ENCODE measurements at places on chromosomes 12 and 14. TPM values are rescaled to one million over a fixed set of nuclear protein-coding genes. Genes with fewer than 3 reads are reported as not detected.
A peak's percentile ranks its signal among the peaks of the same experiment; 100 is the strongest.

GRCh38 chr12:111748151-111748672 is 18.5 kb upstream of the ALDH2 start:
- peaks cover 9% of the 10 kb centered on the region for H3K4me1 ChIP-seq
- no peak for DNase-seq
- no peaks in the 10 kb centered on the region for H3K36me3 ChIP-seq
- H3K4me3 ChIP-seq, result no peak overlapping the region
- peak overlapping the region; percentile 65 for H3K27ac ChIP-seq
- H3K27me3 ChIP-seq, result no peaks in the 10 kb centered on the region

DNA sequence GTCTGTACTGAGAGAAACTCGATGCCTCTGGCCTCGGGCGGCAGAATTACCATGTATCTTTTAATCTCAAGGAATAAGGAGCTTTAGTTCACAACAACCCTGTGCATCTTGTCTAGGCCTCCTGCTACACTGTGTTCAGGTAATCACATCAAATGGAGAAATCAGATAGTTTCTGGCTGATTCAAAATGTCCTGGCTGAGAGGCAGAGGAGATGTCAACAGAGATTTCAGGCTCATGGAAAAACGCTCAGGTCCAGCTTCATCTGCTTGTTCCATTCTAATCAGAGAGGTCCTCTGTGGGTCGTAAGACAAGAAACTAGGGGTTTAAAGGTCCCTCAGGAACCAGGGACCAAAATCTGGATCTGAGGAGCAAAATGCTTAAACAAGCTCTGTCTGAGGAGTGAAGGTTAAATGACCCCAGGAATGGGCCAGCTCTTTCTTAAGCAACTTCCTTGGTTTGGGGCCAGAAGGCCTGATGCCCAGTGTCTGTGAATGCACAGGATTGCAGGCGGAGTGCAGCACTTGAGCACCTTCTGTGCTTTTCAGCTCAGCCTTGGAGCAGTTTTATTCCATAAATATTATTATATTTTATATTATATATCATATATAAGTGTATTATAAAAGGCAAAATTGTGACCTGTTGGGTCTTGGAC is 170.2 kb upstream of the PRICKLE1 start:
- no peak overlapping the region for H3K27ac ChIP-seq
- no peaks in the 10 kb centered on the region for H3K27me3 ChIP-seq
- H3K4me3 ChIP-seq, result no peak overlapping the region
- peaks cover 17% of the 10 kb centered on the region for H3K4me1 ChIP-seq

GRCh38 chr12:116528498-116528897 is 30.7 kb upstream of the MAP1LC3B2 start:
- DNase-seq, result no peak
- no peaks in the 10 kb centered on the region for H3K27me3 ChIP-seq
- no peak overlapping the region for H3K4me3 ChIP-seq

- no peaks in the 10 kb centered on the region for H3K27me3 ChIP-seq
- no peak overlapping the region for H3K27ac ChIP-seq
- H3K4me1 ChIP-seq, result peaks cover 22% of the 10 kb centered on the region
- no peak overlapping the region for H3K4me3 ChIP-seq
Observed at GRCh38 chr14:24304019-24304387, 3.8 kb downstream of the CIDEB start.

DNA sequence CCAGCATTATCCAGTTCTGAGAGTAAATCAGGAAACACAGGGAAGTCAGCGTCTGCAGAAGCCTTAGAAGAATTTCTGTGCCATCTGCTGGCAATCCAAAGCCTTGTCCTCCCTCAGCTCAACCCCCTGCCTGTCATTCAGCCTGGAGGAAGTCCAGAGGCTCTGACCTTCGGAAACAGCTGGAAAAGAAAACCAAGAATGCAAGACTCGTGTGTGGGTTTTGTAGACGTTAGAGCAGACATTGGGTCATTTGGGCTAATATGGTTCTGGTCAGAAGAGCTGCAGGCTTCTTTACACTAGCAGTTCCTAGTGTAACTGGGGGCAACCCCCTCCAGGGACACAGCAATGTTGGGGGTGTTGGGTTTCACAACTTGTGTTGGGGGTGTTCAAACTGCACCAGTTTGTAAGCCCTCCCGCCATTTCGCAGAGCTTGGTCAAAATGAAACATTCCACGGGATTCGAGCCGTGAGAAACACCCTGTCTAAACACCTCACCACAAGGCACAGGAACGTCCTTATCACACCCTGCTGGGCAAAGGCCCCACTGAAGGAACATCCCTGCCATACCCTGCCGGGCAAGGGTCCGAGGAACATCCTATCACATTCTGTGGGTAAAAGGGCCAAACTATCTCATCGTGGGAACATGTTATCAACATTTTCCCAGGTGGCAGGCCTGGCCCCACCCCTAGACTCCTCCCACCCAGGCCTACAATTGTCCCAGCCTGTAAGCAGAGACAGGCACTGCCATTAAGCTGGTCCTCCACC is 21.0 kb upstream of the SERPINA4 start:
- H3K36me3 ChIP-seq, result no peaks in the 10 kb centered on the region
- H3K4me1 ChIP-seq, result no peaks in the 10 kb centered on the region
- no peak overlapping the region for H3K27ac ChIP-seq
- peaks cover 9% of the 10 kb centered on the region for H3K27me3 ChIP-seq

DNA sequence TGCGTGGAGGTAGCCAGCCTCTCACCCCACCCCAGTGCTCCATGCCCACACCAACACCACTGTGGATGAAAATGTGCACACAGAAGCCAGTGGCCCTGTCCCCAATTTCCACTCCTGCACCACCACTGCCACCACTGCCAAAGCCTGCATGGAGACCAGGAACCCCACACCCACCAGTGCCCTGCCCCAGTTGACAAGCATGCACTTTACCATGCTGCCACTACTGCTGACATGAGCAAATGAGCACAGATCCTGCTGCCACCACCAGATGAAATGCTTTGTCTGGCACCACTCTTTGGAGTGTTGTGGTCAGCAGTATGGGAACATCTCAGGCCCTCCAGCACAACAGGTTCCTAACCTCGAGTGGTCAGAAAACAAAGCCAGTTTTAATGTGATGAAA is 104.1 kb downstream of the ATXN7L3B start:
- no peak overlapping the region for H3K27ac ChIP-seq
- H3K27me3 ChIP-seq, result no peaks in the 10 kb centered on the region
- H3K36me3 ChIP-seq, result no peaks in the 10 kb centered on the region
- no peak for DNase-seq

DNA sequence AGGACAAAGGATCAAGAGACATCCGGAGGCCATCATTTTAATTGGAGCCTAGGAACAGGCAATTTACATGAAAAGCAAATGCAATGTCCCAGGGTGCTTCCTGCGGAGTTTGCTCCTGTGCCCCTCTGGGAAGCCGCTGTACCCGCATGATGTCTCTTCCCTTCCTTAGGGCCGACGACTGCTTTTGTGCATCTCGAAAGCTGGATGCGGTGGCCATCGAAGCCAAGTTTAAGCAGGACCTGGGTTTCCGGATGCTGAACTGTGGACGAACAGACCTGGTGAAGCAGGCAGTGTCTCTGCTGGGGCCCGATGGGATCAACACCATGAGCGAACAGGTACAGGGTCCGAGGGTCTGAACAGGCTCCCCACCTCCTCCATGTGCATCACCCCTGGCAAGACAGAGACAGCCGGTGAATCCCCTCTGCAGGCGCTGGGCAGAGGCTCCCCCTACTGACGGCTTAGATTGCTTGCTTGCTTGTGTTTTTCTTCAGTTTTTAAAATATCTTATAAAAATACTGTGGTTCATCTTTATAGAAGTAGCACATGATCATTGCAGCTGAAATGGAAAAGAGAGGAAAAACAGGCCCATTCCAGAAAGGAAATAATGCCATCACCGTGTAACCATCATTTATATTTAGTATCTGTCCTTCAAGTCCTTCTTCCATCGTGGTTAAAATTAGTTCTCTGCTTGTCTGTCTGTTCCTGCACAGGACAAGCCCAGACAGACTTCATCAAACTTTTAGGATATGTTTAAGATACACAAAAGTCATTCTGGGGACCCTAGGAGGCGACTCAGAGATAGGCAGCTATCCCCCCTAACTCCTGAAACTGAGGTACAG is 75.4 kb upstream of the PWP1 start:
- H3K27ac ChIP-seq, result no peak overlapping the region
- no peak overlapping the region for H3K4me3 ChIP-seq
- no peak for DNase-seq
- H3K4me1 ChIP-seq, result no peaks in the 10 kb centered on the region
- no peaks in the 10 kb centered on the region for H3K27me3 ChIP-seq
- H3K36me3 ChIP-seq, result no peaks in the 10 kb centered on the region

GRCh38 chr12:112891093-112892024 is 15.4 kb upstream of the OAS1 start:
- DNase-seq, result no peak
- H3K27ac ChIP-seq, result no peak overlapping the region
- H3K36me3 ChIP-seq, result no peaks in the 10 kb centered on the region
- no peaks in the 10 kb centered on the region for H3K27me3 ChIP-seq
- H3K4me1 ChIP-seq, result no peaks in the 10 kb centered on the region
- no peak overlapping the region for H3K4me3 ChIP-seq

GRCh38 chr14:102849526-102850379 is 72.5 kb downstream of the TRAF3 start:
- H3K27me3 ChIP-seq, result no peaks in the 10 kb centered on the region
- no peaks in the 10 kb centered on the region for H3K4me1 ChIP-seq
- no peak overlapping the region for H3K27ac ChIP-seq

- no peak overlapping the region for H3K27ac ChIP-seq
- no peaks in the 10 kb centered on the region for H3K36me3 ChIP-seq
- no peak for DNase-seq
- no peaks in the 10 kb centered on the region for H3K27me3 ChIP-seq
- H3K4me1 ChIP-seq, result no peaks in the 10 kb centered on the region
- H3K4me3 ChIP-seq, result no peak overlapping the region
Observed at GRCh38 chr12:125873016-125873415, 807.8 kb downstream of the AACS start.

GRCh38 chr12:50564237-50564947 is 59.6 kb downstream of the DIP2B start:
- DNase-seq, result no peak
- no peak overlapping the region for H3K27ac ChIP-seq
- H3K4me1 ChIP-seq, result peaks cover 52% of the 10 kb centered on the region
- H3K27me3 ChIP-seq, result no peaks in the 10 kb centered on the region
- no peaks in the 10 kb centered on the region for H3K36me3 ChIP-seq

GRCh38 chr14:54577977-54578376 is 11.0 kb downstream of the SAMD4A start:
- no peak overlapping the region for H3K4me3 ChIP-seq
- H3K36me3 ChIP-seq, result peaks cover 16% of the 10 kb centered on the region
- no peak overlapping the region for H3K27ac ChIP-seq
- DNase-seq, result no peak

- H3K36me3 ChIP-seq, result no peaks in the 10 kb centered on the region
- no peaks in the 10 kb centered on the region for H3K27me3 ChIP-seq
- no peaks in the 10 kb centered on the region for H3K4me1 ChIP-seq
- H3K4me3 ChIP-seq, result no peak overlapping the region
- no peak overlapping the region for H3K27ac ChIP-seq
Observed at GRCh38 chr14:80637756-80638619, 303.6 kb downstream of the CEP128 start.

DNA sequence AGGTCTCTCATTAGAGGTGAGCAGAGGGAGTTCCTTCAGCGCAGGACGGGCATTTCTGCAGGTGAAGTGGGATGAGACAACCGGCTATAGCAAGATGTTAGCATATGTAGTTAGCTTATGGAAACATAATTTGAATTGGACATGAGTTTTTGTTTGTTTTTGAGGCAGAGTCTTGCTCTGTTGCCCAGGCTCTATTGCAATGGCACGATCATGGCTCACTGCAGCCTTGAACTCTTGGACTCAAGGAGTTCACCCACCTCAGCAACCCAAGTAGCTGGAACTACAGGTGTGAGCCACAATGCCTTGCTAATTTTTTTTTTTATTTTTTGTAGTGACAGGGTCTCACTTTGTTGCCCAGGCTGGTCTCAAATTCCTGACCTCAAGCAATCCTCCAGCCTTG is 69.2 kb downstream of the RCOR1 start:
- H3K27ac ChIP-seq, result no peak overlapping the region
- H3K4me1 ChIP-seq, result no peaks in the 10 kb centered on the region
- no peaks in the 10 kb centered on the region for H3K36me3 ChIP-seq
- no peak overlapping the region for H3K4me3 ChIP-seq
- DNase-seq, result no peak

- peaks cover 93% of the 10 kb centered on the region for H3K4me1 ChIP-seq
- H3K27me3 ChIP-seq, result no peaks in the 10 kb centered on the region
- peak overlapping the region; percentile 23 for H3K4me3 ChIP-seq
- no peak for DNase-seq
- H3K36me3 ChIP-seq, result no peaks in the 10 kb centered on the region
Observed at GRCh38 chr14:61342932-61343331, 21.6 kb downstream of the PRKCH start.

DNA sequence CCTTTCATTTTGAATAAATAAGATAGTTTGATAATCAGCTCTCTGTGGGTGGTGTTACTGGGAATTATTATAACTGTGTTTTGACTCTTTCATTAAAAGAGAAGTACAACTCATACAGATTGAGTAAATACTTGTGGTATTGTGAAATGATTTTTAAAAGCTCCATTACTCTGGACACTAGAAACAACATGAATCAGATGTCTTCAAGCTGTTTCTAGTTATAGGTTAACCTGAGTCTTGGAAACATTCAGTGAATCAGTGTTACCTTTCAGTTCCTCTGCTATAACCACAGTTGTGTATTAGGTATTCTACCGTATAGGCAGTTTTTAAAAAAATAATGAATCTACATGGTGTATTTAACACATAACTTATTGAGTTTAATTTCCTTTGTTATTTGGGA is 128.4 kb upstream of the SSTR1 start:
- no peak overlapping the region for H3K4me3 ChIP-seq
- no peaks in the 10 kb centered on the region for H3K36me3 ChIP-seq
- no peaks in the 10 kb centered on the region for H3K4me1 ChIP-seq
- no peak overlapping the region for H3K27ac ChIP-seq
- no peak for DNase-seq

DNA sequence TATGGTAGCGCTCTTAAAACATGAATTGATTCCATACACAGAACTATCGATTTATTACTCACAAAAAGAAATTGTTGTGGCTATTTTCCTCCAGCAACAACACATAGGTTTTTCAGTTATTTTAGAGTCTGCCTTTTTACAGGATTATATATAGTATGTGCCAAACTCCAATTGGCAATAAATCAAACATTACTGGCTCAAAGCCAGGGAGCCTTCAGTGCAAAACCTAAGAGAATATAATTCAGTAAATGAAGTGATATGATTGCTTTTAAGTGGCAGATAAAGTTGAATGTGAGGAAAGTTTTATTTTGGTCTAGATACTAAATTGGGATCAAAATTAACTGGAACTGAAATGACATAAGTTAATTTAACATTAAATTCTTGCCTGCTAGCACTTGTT is 234.8 kb downstream of the PIK3C2G start:
- H3K27me3 ChIP-seq, result no peaks in the 10 kb centered on the region
- H3K36me3 ChIP-seq, result no peaks in the 10 kb centered on the region
- no peak for DNase-seq
- no peak overlapping the region for H3K27ac ChIP-seq
- H3K4me1 ChIP-seq, result peaks cover 5% of the 10 kb centered on the region
- H3K4me3 ChIP-seq, result no peak overlapping the region

MNAT1 gene
- total RNA-seq, result 32.6 TPM

NELL2 gene
- not detected for total RNA-seq

B3GNT4 gene
- total RNA-seq, result not detected

NPC2 gene
- 374 TPM for total RNA-seq

NOVA1 gene
- 2.5 TPM for total RNA-seq

GLIPR1L1 gene
- total RNA-seq, result not detected

WDHD1 gene
- total RNA-seq, result 1.1 TPM

HNF1A gene
- not detected for total RNA-seq

BEST3 gene
- total RNA-seq, result 0.72 TPM

KCNH3 gene
- 0.29 TPM for total RNA-seq

All from heart left ventricle (tissue), 16 donors.